ENCODE measurements at places on chromosomes 3 and 15.

- no peak for DNase-seq
Observed at GRCh38 chr15:58066042-58066867, 744 bp upstream of the ALDH1A2 start.

GRCh38 chr3:13767030-13767429 lies 112.8 kb downstream of the WNT7A start:
- DNase-seq: no peak

GRCh38 chr15:60899322-60899966 lies 329.7 kb downstream of the RORA start:
- peak; percentile 7 for DNase-seq

GRCh38 chr3:156488767-156489166 lies 66.2 kb downstream of the SSR3 start:
- no peak for DNase-seq

DNA sequence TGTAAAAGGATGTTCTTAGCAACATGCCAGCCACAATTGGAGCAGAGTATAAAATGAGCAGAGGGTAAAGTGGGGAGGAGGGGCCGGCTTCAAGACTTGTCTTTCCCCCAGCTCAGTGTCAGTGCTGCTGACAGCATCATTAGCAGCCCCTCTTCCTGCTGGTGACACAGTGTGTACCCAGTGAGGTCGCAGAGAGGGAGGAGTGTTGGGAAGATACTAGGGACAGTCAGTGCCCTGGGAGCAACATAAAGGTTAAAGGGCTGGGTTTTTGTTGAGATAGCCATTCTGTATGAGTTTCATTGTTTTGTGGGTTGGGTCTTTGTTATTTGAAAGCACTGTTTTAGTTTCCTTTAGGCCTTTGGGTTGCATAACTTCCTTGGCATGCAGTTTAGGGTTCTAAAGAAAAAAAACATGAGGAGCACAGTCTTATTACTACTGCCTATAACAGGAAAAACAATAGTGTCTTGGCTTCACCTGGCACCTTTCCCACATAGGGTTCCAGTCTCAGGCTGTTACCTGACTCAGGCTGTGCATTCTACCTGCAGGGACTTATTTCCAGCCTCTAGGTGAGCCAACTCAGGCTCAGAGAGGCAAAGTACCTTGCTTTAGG lies 94.1 kb upstream of the SKOR1 start:
- DNase-seq: no peak

DNA sequence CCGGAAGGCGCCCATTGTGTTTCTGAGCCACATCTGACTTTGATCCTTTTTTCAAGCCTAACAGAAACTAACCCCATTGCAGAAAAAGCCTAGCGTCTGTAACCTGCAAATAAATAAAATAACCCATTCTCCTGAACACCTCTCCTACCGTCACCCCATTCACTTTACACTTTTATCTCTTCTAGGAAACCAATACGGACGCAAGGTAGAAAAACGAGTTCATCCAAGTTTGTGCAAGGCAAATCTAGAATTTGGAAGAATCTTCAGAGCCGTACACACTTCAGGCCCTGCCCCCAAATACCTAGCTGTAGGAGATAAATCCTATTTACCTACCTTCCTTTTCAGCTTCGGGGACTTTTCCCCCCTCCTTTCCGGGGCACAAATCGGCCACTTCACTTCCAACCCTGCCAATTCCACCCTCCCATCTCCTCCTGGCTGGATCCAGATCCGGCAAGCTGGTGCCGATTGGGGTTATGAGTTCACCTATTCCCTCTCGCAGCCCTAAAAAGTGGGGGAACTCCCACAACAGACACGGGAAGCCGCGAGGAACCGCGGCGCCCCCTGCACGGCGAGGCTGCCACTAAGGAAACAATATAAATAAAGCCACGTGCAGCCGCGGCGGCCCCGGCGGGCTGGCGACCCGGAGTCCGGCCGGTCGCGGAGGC lies 987 bp downstream of the PRTG start:
- DNase-seq: no peak

DNA sequence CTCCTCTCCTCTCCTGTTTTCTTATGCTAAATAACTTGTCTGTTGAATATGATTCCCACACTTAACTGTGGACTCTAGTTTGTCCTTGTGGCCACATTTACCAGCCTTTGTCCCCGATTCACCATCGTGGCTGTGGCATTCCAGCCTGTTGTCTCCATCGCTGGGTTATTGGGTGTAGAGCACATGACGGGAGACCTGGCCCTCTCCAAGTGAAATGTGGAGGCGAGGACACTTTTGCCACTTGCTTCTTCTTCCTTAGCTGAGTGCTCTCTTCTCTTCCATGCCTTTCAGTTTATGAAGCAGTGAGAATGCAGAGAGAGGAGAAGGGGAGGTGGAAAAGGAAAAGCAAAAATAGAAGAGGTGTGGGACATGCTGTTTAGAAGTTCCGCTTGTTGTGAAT lies 61.5 kb upstream of the SAMMSON start:
- DNase-seq: no peak

GRCh38 chr3:149701206-149701976 lies 43.6 kb upstream of the WWTR1 start:
- DNase-seq: no peak

DNA sequence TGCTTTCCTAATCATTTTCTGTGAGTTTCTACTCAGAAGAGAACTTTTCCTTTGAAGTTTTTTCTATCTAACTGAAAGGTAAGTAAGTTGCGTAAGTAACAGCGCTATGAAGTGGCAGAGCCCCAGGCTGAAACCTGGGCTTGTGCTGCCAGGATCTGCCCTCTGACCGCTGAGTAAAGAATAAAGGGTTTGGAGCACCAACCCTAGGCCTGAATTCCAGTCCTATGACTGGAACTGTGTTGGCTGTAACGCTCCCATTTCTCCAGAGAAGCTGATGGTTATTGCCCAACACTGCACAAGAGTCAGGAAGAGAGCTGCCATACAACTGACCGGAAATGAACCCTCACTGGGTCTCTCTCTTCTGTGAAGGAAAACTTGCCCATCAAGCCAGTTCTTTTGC lies 87.0 kb downstream of the FOXB1 start:
- DNase-seq: no peak

- no peak for DNase-seq
Observed at GRCh38 chr3:8341821-8342247, 159.8 kb upstream of the LMCD1 start.

GRCh38 chr15:69096196-69096595 lies 64.2 kb upstream of the GLCE start:
- no peak for DNase-seq

- DNase-seq: no peak
Observed at GRCh38 chr15:75631935-75632334, 6.4 kb upstream of the SNUPN start.

DNA sequence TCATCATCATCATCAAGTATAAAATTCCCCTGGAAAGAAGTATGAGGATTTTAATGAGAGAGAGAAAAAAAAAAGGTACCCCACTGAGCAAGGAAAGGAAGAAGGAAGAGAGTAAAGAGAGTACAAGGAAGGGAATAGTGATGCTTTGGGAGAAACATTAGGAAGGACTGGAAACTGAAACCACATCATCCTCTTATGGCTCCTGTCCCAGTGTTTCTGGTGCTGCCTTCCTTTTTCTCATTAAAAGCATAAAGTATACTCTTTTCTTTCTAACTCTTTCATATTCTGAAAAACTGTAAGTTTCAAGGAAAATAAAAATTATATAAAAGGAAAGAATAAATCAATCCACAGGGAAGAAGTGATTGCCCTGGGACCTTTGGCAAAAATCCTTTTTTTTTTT lies 616.4 kb upstream of the CBLB start:
- no peak for DNase-seq

DNA sequence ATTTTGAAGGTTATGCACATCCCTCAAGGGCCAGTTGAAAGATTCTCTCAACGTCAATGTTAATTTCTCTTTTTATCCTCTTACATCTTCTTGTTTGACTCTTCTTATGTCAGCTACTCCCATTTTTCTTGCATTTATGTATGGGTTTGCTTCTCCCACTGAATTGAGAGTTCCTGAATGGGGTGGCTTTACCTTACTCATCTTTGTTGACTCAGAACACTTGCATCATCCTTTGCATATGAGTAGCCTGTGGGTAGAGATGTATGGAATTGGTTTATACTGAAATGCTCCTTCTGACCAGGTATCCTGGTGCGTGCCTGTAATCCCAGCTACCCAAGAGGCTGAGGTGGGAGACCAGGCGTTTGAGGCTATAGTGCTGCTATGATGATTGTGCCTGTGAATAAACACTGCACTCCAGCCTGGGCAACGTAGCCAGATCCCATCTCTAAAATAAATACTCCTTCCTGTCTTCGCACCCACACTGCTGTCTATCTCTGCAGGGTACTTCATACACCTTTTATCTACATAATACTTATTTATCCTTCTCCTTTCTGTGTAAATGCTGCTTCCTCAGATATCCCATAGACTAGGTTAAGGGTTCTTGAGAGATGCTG lies 123.6 kb upstream of the DPH6 start:
- DNase-seq: no peak

DNA sequence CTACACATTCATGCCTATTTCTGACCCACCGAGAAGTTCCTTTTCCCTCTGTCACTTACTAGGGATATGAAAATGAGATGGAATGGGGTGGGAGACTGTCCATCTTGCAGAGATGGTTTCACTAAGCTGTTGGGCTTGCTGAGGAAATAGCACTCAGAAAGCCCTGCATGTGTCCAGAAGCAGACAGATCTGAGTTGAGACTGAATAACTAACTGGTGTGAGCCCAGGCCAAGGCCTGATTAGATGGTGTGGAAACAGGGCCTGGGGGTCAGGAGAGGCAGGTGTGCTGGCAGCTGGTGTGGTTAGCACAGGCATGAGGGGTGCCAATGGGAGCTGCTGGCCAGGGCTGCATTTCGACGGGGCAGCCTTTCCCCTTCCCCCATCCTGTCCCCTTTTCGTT lies 72.1 kb downstream of the CLSTN2 start:
- DNase-seq: no peak

- DNase-seq: no peak
Observed at GRCh38 chr3:46471371-46471914, 6.7 kb upstream of the LTF start.

- no peak for DNase-seq
Observed at GRCh38 chr3:6281662-6282061, 579.3 kb upstream of the GRM7 start.

- DNase-seq: no peak
Observed at GRCh38 chr15:32942401-32942841, 224.6 kb downstream of the GREM1 start.

- DNase-seq: no peak
Observed at GRCh38 chr3:62255758-62256157, 117.6 kb downstream of the FEZF2 start.

- no peak for DNase-seq
Observed at GRCh38 chr15:33136353-33136752, 58.2 kb downstream of the FMN1 start.

DNA sequence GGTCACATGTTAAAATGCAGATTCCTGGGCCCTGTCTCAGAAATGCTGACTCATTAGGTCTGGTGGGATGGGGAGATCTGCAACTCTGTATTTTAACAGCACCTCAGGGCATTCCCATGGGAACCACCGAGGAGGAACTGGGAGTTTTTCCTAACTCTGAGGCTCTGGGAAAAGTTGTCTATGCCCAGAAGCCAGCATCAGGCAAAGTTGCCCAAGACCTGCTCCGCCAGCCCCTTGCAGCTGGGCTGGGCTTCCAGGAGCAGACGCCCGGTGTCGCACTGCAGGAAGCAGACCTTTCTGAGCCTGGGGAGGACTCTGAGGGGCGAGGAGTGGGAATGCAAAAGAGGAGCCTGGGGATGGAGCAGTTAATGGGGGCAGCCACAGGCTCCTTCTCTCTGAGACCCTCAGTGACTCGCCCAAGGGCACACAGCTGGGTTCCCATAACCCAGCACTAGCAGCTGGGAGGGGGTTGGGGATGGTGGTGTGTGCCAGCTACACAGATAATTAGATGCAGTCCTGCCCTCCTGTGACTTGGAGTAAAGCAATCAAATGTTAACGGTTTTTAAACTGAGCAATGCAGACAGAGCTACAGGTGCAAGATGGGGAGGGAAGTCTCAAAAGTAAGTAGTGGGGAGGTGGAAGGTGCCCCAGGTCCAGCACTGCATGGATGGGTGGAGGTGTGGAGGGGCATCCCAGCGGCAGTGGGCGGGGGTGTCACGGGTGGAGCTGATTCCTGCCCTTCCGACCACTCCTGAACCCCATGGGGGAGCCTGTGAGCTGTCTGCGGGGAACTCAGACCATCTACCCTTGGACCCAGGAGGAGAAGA lies 100.4 kb downstream of the LSM3 start:
- no peak for DNase-seq

GRCh38 chr3:14898929-14899328 lies 48.5 kb upstream of the NR2C2 start:
- DNase-seq: no peak

DNA sequence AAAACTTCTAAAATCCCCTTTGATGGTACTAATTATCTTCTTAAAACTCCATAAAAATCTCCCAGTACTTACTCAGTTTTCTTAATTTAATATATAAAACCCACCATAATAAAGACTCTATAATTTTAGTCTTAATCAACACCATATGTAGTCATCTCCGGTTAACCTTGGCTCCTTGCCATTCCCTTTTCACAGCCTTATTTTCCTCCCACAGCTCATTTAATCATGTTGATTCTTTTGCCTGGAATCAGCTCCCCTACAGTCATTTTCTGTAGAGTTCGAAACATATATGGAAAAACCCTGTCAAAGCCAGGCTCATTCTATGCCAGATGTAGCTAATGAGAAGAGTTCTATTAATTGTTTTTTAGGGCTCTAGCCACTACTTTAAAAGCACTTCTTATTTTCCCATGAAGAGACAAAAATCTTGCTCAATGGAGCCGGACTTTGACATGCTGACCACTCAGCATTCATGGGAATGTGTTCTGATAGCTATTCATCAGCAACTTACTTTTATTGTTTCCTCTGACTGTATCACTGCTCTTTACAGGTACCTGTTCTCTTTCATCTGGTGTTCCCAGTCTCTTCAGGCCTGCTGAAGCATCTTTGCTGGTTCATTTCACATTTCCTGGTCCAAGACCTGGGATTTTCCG lies 573.4 kb downstream of the NAALADL2 start:
- DNase-seq: no peak

- DNase-seq: no peak
Observed at GRCh38 chr15:81356252-81356651, 17.8 kb downstream of the TMC3 start.

DNA sequence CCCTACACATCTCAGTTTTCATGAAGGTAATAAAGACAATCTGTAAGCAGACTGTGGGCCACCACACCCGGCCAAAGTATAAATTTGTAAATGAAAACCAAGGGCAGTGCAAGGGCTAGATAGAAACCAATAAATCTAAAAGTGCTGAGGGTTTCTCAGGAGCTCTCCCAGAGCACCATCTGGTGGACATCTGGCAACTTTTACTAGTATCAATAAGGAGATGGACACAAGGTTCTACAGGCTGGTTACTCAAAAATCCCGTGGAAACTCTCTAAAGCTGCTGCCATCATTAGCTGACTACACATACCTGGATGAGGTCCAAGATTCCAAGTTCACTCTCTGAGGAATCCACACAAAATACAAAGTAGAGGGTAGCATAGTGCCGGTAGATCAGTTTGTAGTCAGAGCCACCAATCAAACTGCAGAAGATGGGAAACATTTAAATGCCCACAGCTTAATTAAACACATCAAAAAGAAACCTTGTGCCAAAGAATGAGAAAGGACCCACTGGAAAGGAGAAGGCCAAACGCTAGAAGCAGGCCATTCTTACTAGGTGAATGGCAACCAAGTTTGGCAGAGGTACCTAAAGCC lies 5.5 kb downstream of the AP3S2 start:
- no peak for DNase-seq
